ENCODE measurements at places on chromosomes 7 and 10. TPM values are rescaled to one million over a fixed set of nuclear protein-coding genes. Genes with fewer than 3 reads are reported as not detected.

The PURB gene
- total RNA-seq = 22.1 TPM

The LBX1 gene
- total RNA-seq = not detected

The FAM180A gene
- not detected for total RNA-seq

The AKR1D1 gene
- total RNA-seq = 0.14 TPM

The ABCF2 gene
- total RNA-seq = 43.7 TPM

The TLX1 gene
- 2.3 TPM for total RNA-seq

GRCh38 chr7:138008588-138009349 is 6.9 kb upstream of the CREB3L2 start:
- peak overlapping the region; percentile 91 for H3K27ac ChIP-seq
- no peak for DNase-seq
- peaks cover 11% of the 10 kb centered on the region for H3K36me3 ChIP-seq
- H3K4me1 ChIP-seq = peaks cover 18% of the 10 kb centered on the region
- H3K4me3 ChIP-seq = no peak overlapping the region
- no peaks in the 10 kb centered on the region for H3K27me3 ChIP-seq

DNA sequence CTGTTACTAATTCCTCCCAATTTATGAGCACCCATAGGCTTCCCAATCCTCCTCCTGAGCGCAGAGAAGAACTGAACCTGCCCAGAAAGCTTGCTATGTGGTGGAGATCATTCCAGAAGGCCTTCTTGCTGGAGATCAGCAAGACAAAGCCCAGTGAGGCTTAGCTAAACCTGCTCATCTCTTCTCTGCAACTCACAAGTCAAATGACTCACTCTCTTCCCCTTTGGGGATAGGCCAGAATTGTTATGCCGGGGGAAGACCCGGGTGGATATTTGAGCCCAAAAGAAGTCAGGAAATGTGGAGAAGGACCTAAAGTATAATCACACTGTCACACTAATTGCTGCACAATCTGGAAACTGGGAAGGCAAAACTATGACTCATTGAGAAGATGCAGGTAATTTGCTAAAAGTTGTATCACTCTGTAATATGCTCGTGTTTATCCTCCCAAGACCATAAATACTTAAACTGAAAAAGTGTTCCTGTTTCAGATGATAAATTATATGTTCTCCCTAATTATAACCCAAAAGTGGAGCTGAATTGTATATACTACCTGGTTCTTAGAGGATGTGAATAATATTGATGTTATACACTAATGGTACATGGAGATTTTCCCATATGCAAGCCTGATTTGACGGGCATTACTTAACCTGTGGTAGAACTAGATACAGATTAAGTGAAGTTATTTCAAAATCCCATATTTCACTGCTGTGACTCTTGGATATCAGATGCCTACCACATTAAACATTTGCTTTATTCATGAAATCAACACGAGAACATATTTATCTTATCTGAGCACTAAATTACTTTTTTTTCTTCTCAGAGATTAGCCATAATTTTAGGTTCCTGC is 6.4 kb downstream of the NEBL start:
- no peak overlapping the region for H3K4me3 ChIP-seq
- no peak overlapping the region for H3K27ac ChIP-seq
- peaks cover 5% of the 10 kb centered on the region for H3K27me3 ChIP-seq
- no peak for DNase-seq
- H3K36me3 ChIP-seq = no peaks in the 10 kb centered on the region

- H3K4me3 ChIP-seq = no peak overlapping the region
- H3K27me3 ChIP-seq = no peaks in the 10 kb centered on the region
- H3K36me3 ChIP-seq = no peaks in the 10 kb centered on the region
- H3K27ac ChIP-seq = no peak overlapping the region
- peaks cover 17% of the 10 kb centered on the region for H3K4me1 ChIP-seq
These were observed 499.6 kb upstream of the LRRN3 start for GRCh38 chr7:110591341-110591740.

DNA sequence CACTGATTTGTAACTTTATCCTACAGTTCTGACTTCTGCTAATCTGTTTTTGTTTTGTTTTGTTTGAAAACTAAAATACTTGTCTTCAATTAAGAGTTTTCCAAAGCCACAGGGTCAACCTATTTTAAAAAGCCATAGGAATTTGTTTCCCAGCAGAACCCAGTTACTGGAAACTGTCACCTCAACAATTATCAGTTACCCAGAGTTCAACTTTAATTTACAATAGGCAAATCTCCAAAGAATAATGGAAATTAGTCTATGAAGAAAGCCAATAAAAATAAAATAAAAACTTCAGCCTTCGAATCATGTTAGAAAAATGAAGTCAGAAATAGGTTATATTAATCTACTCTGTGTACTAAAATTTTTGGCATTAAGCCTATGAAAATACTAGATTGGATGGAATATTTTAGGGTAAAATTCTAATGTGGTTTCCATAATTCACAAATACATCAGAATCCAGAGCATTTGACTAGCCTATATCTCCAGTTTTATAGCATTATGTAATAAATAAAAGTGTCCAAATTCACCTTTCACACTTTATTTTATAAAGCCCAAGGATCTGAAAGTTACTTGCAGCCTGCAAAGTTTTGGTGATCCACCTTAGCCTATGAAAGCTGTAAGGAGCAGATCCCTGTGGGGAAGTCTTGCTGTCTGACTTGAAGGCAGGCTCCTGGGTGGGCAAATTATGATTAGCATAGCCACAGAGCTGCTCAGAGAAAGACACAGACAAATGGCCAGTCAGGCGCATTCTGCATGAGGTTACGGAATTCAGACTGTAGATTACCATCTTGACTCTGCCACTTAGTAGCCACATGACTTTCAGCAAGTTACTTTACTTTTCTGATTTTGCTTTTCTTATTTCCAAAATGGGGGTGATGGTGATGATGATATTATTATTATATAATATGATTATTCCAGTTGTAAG is 250.0 kb upstream of the HGF start:
- H3K36me3 ChIP-seq = no peaks in the 10 kb centered on the region
- DNase-seq = no peak
- no peak overlapping the region for H3K27ac ChIP-seq
- H3K4me3 ChIP-seq = no peak overlapping the region
- H3K27me3 ChIP-seq = no peaks in the 10 kb centered on the region
- H3K4me1 ChIP-seq = peaks cover 3% of the 10 kb centered on the region

DNA sequence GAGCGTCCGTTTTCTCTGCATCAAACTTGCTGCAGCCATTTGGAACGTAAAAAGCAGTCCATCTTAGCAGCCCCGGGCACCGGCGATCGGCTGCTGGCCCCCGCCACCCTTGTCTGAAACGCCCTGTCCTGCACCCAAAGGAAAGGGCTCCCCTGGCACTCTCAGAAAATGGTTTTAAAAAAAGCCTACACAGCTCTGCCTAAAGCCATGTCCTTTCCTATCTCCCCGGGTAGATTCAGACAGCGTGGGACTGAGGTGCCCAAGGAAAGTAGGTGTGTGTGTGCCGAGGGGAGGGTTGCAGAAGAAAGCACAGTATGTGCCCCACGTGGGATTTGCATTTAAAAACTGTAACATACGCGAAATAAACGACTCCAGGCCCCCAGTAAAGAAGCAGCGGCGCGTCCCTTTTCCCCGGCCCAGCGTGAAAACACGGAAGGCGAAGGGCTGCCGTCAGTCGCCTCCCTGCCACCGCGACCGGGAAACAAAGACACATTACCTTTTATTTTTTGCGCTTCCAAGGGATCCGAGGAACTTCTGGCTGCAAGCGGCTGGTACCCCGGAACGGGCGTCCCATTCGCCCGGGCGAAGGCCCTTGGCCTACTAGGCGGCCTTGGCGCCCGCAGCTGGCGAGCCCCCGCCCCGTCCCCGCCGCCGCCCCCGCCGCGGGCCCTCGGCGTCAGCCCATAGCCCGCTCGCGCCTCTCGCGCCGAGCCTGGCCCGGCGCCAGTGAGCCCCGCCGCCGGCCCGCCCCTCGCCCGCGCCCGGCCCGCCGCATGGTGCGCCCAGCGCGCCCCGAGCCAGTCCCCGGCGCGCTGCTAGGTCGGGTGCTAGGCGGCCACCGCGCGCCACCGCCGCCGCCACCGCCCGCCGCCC is 304.6 kb downstream of the PRPF18 start:
- H3K4me1 ChIP-seq = peaks cover 45% of the 10 kb centered on the region
- H3K27ac ChIP-seq = no peak overlapping the region
- H3K27me3 ChIP-seq = peaks cover 45% of the 10 kb centered on the region
- H3K4me3 ChIP-seq = peak overlapping the region; percentile 80
- no peaks in the 10 kb centered on the region for H3K36me3 ChIP-seq
- peak; percentile 40 for DNase-seq

DNA sequence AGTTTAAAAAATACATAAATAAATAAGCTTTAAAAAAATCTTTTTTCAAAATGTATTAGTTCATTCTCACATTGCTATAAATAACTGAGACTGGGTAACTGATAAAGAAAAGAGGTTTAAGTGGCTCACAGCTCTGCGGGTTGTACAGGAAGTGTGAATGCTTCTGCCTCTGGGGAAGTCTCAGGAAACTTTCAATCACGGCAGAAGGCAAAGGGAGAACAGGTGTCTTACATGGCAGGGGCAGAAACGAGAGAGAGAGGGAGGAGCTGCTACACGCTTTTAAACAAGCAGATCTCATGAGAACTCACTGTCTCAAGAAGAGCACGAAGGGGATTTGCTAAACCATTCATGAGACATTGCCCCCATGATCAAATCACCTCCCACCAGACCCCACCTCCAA is 114.6 kb downstream of the DNAJC1 start:
- no peaks in the 10 kb centered on the region for H3K27me3 ChIP-seq
- peaks cover 19% of the 10 kb centered on the region for H3K36me3 ChIP-seq
- no peak overlapping the region for H3K27ac ChIP-seq
- no peaks in the 10 kb centered on the region for H3K4me1 ChIP-seq
- DNase-seq = no peak

- no peak overlapping the region for H3K27ac ChIP-seq
- no peak overlapping the region for H3K4me3 ChIP-seq
- H3K27me3 ChIP-seq = peaks cover 9% of the 10 kb centered on the region
- peaks cover 43% of the 10 kb centered on the region for H3K36me3 ChIP-seq
- DNase-seq = no peak
- H3K4me1 ChIP-seq = peaks cover 29% of the 10 kb centered on the region
These were observed 259.1 kb downstream of the PTPRN2 start for GRCh38 chr7:158328376-158329013.

DNA sequence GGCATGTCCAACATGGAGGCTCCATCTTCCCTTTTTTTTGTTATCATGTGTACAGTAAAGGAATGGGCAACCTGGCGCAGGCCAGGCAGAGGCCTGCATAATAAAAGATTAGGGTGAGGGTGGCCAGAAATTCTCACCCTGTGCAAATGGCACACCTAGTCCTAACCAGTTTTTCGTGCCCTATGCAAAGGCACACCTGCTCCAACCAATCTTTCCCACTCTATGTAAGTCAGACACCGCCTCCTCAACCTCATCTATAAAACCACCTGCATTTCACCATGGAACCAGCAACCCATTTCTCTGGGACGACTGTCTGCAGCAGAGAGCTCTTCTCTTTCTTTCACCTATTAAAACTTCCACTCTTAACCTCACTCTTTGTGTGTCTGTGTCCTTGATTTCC is 16.1 kb downstream of the TBATA start:
- H3K27me3 ChIP-seq = peaks cover 6% of the 10 kb centered on the region
- no peak overlapping the region for H3K27ac ChIP-seq
- no peak for DNase-seq
- H3K4me1 ChIP-seq = no peaks in the 10 kb centered on the region
- H3K4me3 ChIP-seq = no peak overlapping the region

DNA sequence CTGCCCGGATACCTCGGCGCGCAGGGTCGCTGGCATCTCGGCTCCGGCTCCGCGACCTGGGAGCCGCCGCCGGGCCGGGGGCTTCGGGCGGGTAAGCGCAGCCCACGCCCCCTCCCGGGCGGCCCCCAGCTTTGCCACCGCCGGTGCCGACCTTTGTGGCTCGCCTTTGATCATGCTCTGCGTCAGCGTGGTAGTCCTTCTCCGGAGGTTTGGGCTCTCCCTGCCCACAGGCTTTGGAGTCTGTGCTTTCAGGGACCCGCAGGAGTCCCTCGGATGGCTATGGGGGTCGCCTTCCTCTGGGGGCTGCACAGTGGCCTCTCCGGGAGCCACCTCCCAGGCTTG is 7.3 kb downstream of the ATP6V1F start:
- peaks cover 49% of the 10 kb centered on the region for H3K27me3 ChIP-seq
- H3K27ac ChIP-seq = no peak overlapping the region
- H3K4me1 ChIP-seq = peaks cover 20% of the 10 kb centered on the region
- no peak for DNase-seq
- peak overlapping the region; percentile 70 for H3K4me3 ChIP-seq
- H3K36me3 ChIP-seq = peaks cover 9% of the 10 kb centered on the region

DNA sequence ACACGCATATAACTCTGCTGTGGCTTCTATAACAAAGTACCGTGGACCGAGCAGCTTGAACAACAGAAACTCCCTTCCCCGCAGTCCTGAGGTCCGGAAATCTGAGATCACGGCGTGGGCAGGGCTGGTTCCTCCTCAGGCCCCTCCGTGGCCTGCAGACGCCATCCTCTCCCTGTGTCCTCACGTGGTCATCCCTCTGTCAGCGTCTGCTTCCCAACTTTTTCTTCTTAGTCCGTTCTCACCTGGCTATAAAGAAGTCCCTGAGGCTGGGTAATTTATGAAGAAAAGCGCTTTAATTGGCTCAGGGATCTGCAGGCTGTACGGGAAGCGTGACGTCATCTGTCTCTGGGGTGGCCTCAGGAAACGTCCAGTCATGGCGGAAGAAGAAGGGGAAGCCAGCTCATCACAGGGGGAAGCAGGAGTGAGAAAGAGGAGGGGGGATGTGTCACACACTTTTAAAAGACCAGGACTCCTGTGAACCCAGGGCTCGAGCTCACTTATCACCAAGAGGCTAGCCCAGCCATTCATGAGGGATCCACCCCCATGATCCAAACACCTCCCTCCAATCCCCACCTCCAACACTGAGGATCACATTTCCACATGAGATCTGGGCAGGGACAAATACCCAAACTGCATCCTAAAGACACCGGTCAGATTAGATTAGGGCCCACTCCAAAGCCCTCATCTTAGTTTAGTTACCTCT is 91.2 kb upstream of the INSIG1 start:
- no peak overlapping the region for H3K4me3 ChIP-seq
- no peaks in the 10 kb centered on the region for H3K27me3 ChIP-seq
- no peak overlapping the region for H3K27ac ChIP-seq
- no peak for DNase-seq

GRCh38 chr7:155122831-155123230 is 52.7 kb downstream of the HTR5A start:
- H3K4me3 ChIP-seq = no peak overlapping the region
- H3K4me1 ChIP-seq = peaks cover 7% of the 10 kb centered on the region
- DNase-seq = no peak
- no peak overlapping the region for H3K27ac ChIP-seq
- H3K36me3 ChIP-seq = peaks cover 13% of the 10 kb centered on the region

- peaks cover 33% of the 10 kb centered on the region for H3K36me3 ChIP-seq
- H3K27ac ChIP-seq = peak overlapping the region; percentile 89
- H3K4me3 ChIP-seq = peak overlapping the region; percentile 96
- H3K27me3 ChIP-seq = no peaks in the 10 kb centered on the region
These were observed 1.3 kb upstream of the SCD start for GRCh38 chr10:100345570-100346330.

Data from WTC11 (cell line).